Mesothelial cell of epicardium (in vitro differentiated cells): ENCODE measurements at places on chromosomes 11 and 22.

- H3K36me3 ChIP-seq, result peaks cover 7% of the 10 kb centered on the region
- no peak overlapping the region for H3K27ac ChIP-seq
- peaks cover 32% of the 10 kb centered on the region for H3K4me1 ChIP-seq
These were observed 105.2 kb downstream of the MAML2 start for GRCh38 chr11:96237766-96238266.

DNA sequence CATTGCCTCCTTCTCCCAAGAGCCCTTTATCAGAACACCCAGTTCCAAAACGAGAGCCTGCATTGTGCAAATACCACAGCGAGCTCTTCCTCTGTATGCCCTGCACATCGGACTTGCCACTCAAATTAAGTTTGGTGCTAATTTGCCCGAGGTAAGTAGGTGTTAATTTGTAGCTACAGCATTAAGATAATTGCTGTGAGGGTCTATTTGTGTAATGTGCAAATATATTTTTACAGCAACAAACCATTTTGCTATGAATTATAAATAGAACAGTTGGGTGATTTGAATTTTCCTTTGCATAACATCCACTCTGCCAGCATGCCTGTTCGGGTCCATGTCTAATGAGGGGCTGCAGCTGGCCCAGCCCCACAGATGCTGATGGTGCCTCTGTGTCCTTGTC lies 8.1 kb downstream of the ARHGAP8 start:
- H3K4me3 ChIP-seq, result no peak overlapping the region
- peaks cover 22% of the 10 kb centered on the region for H3K36me3 ChIP-seq
- no peaks in the 10 kb centered on the region for H3K27me3 ChIP-seq
- H3K4me1 ChIP-seq, result peaks cover 62% of the 10 kb centered on the region
- no peak for DNase-seq

DNA sequence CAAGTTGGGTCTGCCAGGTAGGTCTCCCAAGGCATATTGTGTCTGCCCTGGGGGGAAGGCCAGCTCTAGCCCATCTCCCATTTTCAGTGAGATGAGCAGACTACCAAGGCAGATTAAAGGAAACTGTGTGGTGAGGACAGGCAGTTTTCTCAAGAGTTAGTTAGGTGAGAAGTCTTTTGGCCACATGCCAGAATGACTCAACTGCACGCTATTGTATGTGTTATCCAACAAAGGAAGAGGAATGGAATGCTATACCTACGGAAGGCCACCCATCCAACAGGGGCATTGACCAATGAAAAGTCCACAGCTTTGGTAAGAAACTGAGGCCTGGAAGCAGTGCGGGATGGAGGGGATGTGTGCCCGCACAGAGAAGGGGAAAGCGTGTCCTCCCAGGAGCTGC lies 941.7 kb downstream of the NTM start:
- H3K27me3 ChIP-seq, result peaks cover 34% of the 10 kb centered on the region
- H3K36me3 ChIP-seq, result no peaks in the 10 kb centered on the region
- H3K4me1 ChIP-seq, result no peaks in the 10 kb centered on the region
- H3K4me3 ChIP-seq, result no peak overlapping the region
- no peak overlapping the region for H3K27ac ChIP-seq
- DNase-seq, result no peak

- no peak overlapping the region for H3K4me3 ChIP-seq
- no peaks in the 10 kb centered on the region for H3K27me3 ChIP-seq
- H3K36me3 ChIP-seq, result peaks cover 2% of the 10 kb centered on the region
- DNase-seq, result no peak
- H3K27ac ChIP-seq, result no peak overlapping the region
These were observed 1152.1 kb downstream of the TBC1D22A start for GRCh38 chr22:47914481-47915097.

GRCh38 chr11:73233211-73233610 lies 15.1 kb downstream of the P2RY2 start:
- DNase-seq, result no peak
- peaks cover 24% of the 10 kb centered on the region for H3K4me1 ChIP-seq
- H3K36me3 ChIP-seq, result peaks cover 3% of the 10 kb centered on the region
- H3K4me3 ChIP-seq, result no peak overlapping the region

- H3K27ac ChIP-seq, result peak overlapping the region; percentile 95
- peaks cover 44% of the 10 kb centered on the region for H3K4me1 ChIP-seq
- H3K27me3 ChIP-seq, result no peaks in the 10 kb centered on the region
- no peaks in the 10 kb centered on the region for H3K36me3 ChIP-seq
These were observed 350 bp upstream of the KCTD14 start for GRCh38 chr11:78023426-78023825.

- DNase-seq, result no peak
- peaks cover 3% of the 10 kb centered on the region for H3K36me3 ChIP-seq
- peaks cover 5% of the 10 kb centered on the region for H3K27me3 ChIP-seq
- H3K27ac ChIP-seq, result no peak overlapping the region
These were observed 24.1 kb upstream of the CELSR1 start for GRCh38 chr22:46561435-46561905.

DNA sequence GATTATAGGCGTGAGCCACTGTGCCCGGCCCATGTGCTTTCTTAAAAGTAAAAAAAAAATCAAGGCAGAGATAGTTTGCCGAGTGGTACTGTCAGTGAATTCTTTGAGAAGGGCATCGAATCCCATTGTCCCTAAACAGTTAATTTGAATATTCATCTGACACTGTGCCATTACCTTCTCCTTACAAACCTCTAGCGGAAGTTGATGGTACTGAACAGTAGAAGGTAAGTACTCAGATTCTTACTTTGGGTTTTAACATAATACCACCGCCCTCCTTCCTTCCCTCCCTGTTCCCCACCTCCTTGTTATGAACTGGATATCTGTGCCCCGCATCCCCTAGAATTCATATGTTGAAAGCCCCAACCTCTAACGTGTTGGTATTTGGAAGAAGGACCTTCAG lies 58.2 kb upstream of the CLMP start:
- H3K4me3 ChIP-seq, result no peak overlapping the region
- H3K4me1 ChIP-seq, result peaks cover 11% of the 10 kb centered on the region
- no peak overlapping the region for H3K27ac ChIP-seq
- no peak for DNase-seq
- H3K36me3 ChIP-seq, result no peaks in the 10 kb centered on the region

GRCh38 chr22:24474221-24474620 lies 20.9 kb upstream of the UPB1 start:
- peaks cover 3% of the 10 kb centered on the region for H3K36me3 ChIP-seq
- no peak overlapping the region for H3K4me3 ChIP-seq
- peak overlapping the region; percentile 56 for H3K27ac ChIP-seq
- no peak for DNase-seq
- no peaks in the 10 kb centered on the region for H3K27me3 ChIP-seq

- H3K36me3 ChIP-seq, result no peaks in the 10 kb centered on the region
- no peak for DNase-seq
- no peaks in the 10 kb centered on the region for H3K4me1 ChIP-seq
- peaks cover 21% of the 10 kb centered on the region for H3K27me3 ChIP-seq
- H3K27ac ChIP-seq, result no peak overlapping the region
These were observed 20.2 kb upstream of the CTSD start for GRCh38 chr11:1783725-1784529.

GRCh38 chr11:69311767-69312385 lies 17.9 kb downstream of the MYEOV start:
- DNase-seq, result no peak
- peak overlapping the region; percentile 4 for H3K27ac ChIP-seq
- H3K27me3 ChIP-seq, result peaks cover 4% of the 10 kb centered on the region
- H3K4me3 ChIP-seq, result no peak overlapping the region
- peaks cover 3% of the 10 kb centered on the region for H3K4me1 ChIP-seq

DNA sequence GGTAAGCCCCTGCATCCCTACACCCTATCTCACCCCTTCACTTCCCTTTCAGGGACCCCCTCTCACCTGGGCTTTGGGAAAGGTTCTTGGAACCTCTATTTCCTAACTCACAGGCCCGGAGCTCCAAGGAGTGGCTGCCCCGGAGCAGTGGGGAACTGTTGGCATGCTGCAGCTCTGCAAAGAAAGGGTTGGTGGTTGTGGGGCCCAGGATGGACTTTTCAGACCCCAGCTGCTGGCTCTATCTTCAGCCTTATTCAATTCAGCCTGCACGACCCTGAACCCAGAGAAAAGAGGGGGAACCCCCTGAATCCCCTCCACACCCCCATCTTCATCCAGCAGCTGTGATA lies 10.0 kb downstream of the ROBO4 start:
- no peaks in the 10 kb centered on the region for H3K36me3 ChIP-seq
- H3K27ac ChIP-seq, result no peak overlapping the region
- H3K27me3 ChIP-seq, result peaks cover 55% of the 10 kb centered on the region
- H3K4me1 ChIP-seq, result peaks cover 4% of the 10 kb centered on the region
- DNase-seq, result no peak
- H3K4me3 ChIP-seq, result no peak overlapping the region

DNA sequence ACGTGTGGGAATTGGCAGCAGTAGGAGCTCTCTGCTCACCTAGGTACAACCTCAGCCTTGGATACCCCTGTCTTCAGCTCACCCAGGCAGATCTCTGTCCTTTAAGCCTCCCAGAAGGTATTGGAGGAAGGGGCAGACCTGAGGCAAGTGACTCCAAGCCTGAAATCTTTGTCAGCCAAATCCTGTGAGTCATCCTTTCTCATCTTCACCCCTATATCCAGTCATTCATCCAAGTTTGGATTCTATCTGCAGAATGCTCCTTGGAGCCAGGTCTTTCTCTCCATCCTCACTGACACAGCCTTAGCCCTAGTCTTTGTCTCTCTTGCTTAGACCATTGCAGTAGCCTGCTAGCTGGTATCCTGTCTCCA lies 10.4 kb upstream of the THY1 start:
- H3K36me3 ChIP-seq, result no peaks in the 10 kb centered on the region
- peaks cover 28% of the 10 kb centered on the region for H3K4me1 ChIP-seq
- H3K27me3 ChIP-seq, result peaks cover 3% of the 10 kb centered on the region
- peak overlapping the region; percentile 96 for H3K27ac ChIP-seq
- no peak for DNase-seq

DNA sequence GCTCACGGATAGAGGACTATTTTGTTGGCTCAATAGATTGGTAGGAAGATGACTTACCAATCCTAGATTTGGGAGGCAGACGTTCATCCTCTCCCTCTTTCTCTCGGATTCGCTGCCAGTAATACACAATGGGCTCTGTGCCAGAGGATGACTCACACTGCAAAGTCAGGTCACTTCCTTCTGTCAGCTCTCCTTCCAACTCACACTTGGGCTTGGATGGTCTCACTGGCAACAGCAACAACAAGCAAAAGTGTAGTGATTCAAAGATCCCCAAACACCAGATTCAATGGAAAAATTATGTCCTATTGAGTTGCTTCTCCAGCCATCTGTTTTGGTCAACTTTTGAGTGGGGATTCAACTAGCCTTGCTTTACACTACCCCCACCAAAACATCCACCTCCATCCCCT lies 21.7 kb upstream of the HSPA8 start:
- H3K27ac ChIP-seq, result peak overlapping the region; percentile 76
- peaks cover 4% of the 10 kb centered on the region for H3K36me3 ChIP-seq
- no peak overlapping the region for H3K4me3 ChIP-seq
- DNase-seq, result peak; percentile 31
- no peaks in the 10 kb centered on the region for H3K27me3 ChIP-seq

DNA sequence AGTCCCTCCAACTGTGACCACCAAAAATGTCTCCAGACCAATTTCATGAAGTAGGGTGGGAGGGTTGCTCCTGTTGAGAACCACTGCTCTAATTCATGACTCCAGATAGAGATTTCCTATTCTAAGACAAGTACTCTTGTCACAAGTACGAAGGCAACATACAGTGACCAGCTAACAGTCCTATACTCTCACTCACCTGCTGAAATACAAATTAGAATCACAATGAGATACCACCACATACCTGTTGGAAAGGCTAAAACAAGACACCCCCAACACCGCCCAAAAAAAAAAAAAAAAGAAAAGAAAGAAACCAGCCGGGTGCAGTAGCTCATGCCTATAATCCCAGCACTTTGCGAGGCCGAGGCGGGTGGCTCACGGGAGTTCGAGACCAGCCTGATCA lies 310.5 kb downstream of the SWAP70 start:
- DNase-seq, result no peak
- H3K4me3 ChIP-seq, result no peak overlapping the region
- no peaks in the 10 kb centered on the region for H3K27me3 ChIP-seq
- no peaks in the 10 kb centered on the region for H3K4me1 ChIP-seq

- no peak overlapping the region for H3K4me3 ChIP-seq
- peaks cover 19% of the 10 kb centered on the region for H3K27me3 ChIP-seq
- no peaks in the 10 kb centered on the region for H3K36me3 ChIP-seq
These were observed 411.3 kb upstream of the TENM4 start for GRCh38 chr11:79852176-79852575.

GRCh38 chr22:40211476-40212054 lies 33.8 kb downstream of the TNRC6B start:
- peak overlapping the region; percentile 22 for H3K27ac ChIP-seq
- H3K4me1 ChIP-seq, result peaks cover 26% of the 10 kb centered on the region
- H3K36me3 ChIP-seq, result peaks cover 6% of the 10 kb centered on the region
- DNase-seq, result no peak
- H3K4me3 ChIP-seq, result no peak overlapping the region
- H3K27me3 ChIP-seq, result no peaks in the 10 kb centered on the region

DNA sequence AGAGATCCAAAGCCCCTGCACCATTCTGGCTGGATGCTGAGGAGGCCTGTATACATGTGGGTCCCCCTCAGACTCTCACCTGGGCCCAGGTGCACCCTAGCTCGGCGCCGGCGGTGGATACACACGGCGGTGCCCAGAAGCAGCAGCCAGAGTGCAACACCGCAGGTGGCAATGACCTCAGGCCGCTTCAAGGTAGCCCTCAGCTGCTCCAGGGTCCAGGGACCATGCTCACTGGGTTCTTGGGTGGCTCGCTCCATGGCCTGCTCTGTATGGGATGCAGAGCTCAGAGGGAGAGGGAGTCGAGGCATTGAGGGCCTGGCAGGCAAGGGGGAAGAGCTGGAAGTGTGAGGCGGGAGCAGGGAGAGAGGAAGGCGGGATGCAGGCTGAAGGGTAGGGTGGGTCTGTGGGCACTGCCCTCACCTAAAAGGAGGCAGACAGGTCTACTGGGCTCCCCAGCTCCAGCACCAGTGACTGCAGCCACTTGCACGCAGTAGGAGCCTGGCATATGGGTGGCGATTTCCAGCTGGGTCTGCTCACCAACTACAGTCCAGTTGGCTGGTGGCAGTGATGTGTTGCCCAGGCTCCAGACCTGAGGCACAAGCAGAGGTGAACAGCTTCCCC lies 3.8 kb downstream of the ROBO4 start:
- no peak overlapping the region for H3K4me3 ChIP-seq
- H3K27ac ChIP-seq, result no peak overlapping the region
- peaks cover 33% of the 10 kb centered on the region for H3K27me3 ChIP-seq
- no peak for DNase-seq
- H3K36me3 ChIP-seq, result no peaks in the 10 kb centered on the region

DNA sequence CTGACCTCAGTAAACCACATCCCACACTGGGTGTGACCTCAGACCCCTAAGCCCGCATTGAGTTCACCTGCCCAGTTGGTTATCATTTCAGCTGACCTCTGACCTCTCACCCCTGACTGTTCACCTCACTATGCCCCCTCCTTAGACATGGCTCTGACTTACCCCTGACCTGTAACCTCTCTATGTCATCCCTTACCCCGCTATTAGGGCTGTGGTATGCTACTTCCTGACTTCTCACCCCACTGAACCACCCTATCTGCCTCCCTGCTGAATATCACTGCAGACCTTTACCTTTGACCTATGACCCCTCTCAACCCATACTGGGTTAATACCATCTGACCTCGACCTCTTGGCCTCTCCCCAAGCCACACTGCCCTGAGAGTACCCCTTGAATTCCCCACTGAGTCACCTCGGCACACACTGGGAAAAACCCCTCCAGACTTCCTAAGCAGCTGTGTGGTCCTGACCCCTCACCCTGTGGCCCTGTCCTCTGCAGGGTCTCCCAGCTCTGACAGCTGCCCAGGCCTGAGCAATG lies 8.3 kb downstream of the PLCB3 start:
- DNase-seq, result no peak
- H3K4me3 ChIP-seq, result no peak overlapping the region
- H3K36me3 ChIP-seq, result peaks cover 27% of the 10 kb centered on the region
- peaks cover 7% of the 10 kb centered on the region for H3K4me1 ChIP-seq
- no peaks in the 10 kb centered on the region for H3K27me3 ChIP-seq
- no peak overlapping the region for H3K27ac ChIP-seq

GRCh38 chr11:114616516-114616915 lies 20.9 kb upstream of the NXPE4 start:
- H3K36me3 ChIP-seq, result no peaks in the 10 kb centered on the region
- H3K4me1 ChIP-seq, result no peaks in the 10 kb centered on the region
- no peak for DNase-seq
- H3K4me3 ChIP-seq, result no peak overlapping the region
- no peak overlapping the region for H3K27ac ChIP-seq
